ENCODE measurements at places on chromosomes 4 and X. TPM values are rescaled to one million over a fixed set of nuclear protein-coding genes. Genes with fewer than 3 reads are reported as not detected.

Gene GATB
- 11.2 TPM for total RNA-seq

Gene SSX2B
- not detected for total RNA-seq

Gene DCAF4L1
- 0.14 TPM for total RNA-seq

Gene AKAP14
- total RNA-seq = not detected

Gene GPC4
- 0.02 TPM for total RNA-seq

Gene TRIM2
- 0.62 TPM for total RNA-seq

Gene TMPRSS11A
- not detected for total RNA-seq

Gene CTSO
- 1.3 TPM for total RNA-seq

Gene RHOXF1
- total RNA-seq = not detected

Gene BST1
- total RNA-seq = 17.8 TPM

Gene TMEM144
- 2.7 TPM for total RNA-seq

Gene GAGE12D
- not detected for total RNA-seq

Gene TMA16
- total RNA-seq = 24.3 TPM

Gene MTM1
- 5.0 TPM for total RNA-seq

Gene MAGEA2
- 0.07 TPM for total RNA-seq

Gene NDNF
- total RNA-seq = not detected

Gene SPANXA1
- total RNA-seq = 0.23 TPM
